ENCODE measurements at places on chromosomes 1 and 21.
A peak's percentile ranks its signal among the peaks of the same experiment; 100 is the strongest.

- DNase-seq, result peak; percentile 60
Observed at GRCh38 chr1:60848583-60849188, 233.7 kb upstream of the NFIA start.

GRCh38 chr1:14247666-14248065 is 350.8 kb upstream of the KAZN start:
- no peak for DNase-seq

GRCh38 chr21:39663742-39664492 is 51.2 kb downstream of the B3GALT5 start:
- DNase-seq, result no peak

DNA sequence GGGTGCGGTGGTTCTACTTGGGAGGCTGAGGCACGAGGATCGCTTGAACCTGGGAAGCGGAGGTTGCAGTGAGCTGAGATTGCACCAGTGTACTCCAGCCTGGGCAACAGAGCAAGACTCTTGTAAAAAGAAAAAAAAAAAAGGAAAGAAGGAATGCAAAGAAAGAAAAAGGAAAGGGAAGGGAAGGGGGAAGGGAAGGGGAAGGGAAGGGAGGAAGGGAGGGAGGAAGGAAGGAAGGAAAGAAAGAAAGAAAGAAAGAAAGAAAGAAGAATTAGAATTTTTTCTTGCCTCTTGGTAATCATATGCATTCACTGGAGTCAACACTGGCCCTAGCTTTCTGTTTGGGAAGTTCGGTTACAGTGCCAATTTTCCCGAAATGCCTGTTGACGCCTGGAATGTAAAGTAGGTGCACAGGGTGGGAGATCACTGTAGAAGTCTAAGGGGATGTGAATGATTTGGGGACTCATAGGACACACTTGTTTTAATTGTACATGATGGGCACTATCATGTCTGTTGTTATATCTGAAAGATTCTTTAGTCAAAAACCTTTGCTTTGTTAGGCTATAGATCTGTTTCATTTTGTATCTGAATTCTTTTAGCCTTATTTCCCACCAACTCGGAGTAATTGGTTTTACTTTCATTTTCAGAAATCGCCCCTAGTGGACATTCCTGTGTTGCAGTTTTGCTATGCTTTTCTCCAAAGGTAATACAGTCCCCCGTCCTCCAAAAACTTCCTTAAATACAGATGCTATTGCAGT is 59.8 kb upstream of the MORC3 start:
- peak; percentile 70 for DNase-seq

- no peak for DNase-seq
Observed at GRCh38 chr1:186206048-186206570, 168.9 kb downstream of the TPR start.

- DNase-seq, result peak; percentile 44
Observed at GRCh38 chr1:109498161-109498801, 4.4 kb downstream of the CYB561D1 start.

GRCh38 chr1:69483246-69483645 is 84.5 kb upstream of the LRRC7 start:
- DNase-seq, result no peak

DNA sequence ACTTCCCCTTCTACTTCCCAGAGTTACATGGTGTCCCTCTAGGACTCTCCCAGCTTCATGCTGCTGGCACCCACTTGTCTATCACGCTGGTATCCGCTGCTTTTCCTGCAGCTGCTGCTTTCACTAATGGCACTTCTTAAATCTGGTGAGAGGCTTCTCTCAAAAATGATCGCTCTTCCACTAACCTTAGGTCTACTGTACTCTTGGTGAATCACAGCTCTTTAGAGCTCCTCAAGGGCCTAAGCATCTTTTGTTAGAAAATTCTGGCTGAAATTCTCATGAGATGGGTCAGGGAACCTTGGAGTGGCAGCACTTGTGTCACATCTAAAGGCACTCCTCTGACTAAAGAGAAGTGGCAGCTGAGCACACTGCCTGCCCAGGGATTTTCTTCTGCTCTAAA is 32.1 kb downstream of the ZMYND12 start:
- no peak for DNase-seq

DNA sequence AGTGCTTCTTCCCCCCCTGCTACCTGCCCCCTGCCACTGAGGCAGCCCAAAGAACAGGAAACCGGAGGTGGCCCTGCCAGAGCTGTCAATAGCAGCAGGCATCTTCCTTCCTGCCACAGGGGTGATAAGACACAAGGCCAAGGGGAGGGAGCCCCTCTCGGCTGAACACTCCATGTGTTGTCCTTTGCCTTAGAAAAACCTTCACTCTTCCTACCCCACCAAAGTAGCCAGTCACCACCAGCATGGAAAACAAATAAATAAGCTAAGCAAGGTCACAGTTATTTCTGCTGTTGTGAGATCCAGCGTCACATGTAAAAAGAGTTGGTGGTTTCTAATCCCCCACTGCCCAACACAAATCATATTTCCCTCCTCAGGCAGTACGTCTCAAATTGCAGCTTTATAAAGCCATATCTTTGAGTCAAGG is 104.8 kb upstream of the DPT start:
- DNase-seq, result no peak

DNA sequence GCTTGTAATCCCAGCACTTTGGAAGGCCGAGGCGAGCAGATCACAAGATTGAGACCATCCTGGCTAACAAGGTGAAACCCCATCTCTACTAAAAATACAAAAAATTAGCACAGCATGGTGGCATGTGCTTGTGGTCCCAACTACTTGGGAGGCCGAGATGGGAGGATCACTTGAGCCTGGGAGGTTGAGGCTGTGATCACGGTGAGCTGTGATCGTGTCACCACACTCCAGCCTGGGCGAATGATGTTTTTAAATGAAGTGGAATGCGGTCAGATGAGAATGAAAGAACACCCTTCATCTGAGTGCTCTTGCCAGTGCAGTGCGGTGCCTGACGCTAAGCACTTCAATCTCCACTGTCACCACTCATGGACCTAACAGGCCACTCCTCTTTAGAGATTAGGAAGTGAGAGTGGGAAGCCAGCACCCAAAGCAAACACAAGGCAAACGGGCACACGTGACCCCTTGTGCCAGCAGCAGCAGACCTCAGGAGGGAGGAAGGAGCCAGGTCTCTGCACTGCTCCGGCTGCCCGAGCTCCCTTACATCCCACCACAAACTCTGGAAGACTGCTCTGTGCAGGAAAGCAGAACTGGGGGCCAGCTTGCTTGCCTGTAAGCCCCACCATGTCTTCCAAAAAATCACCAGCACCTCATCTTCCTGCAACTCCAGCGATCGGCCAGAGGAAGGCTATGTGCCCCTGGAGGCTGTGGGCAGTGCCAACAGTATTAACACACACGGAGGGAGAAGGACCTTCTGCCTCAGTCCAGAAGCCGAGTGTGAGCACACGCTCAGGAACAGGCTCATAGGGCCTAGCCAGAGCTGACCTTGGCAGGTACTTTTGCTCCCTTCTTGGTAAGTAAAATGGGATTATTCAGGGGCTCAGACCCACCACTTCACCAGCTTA is 9.7 kb downstream of the CTNNBIP1 start:
- DNase-seq, result no peak

DNA sequence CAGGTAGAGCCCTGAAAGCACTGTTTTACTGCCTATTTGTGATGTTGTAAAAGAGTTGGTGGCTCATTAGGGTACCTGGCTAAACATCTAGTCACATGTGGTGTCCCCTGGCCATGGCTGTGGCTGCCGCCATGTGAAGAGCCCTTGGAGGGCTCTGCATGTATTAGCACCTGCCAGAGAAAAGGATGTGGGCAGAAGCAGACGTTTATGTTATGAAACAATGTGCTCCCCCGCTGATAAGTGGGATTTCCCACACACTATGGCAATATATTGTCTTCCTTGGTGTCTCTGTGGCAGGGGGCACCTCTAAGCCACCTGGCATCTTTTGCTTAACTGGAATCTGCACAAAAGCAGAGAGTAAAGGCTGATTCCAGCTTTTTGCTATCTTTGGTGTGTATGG is 9.6 kb downstream of the TENT5C start:
- no peak for DNase-seq

- DNase-seq, result peak; percentile 88
Observed at GRCh38 chr1:37423810-37424209, 50.6 kb upstream of the ZC3H12A start.

- DNase-seq, result no peak
Observed at GRCh38 chr1:207218512-207219362, 102.7 kb upstream of the CD55 start.

DNA sequence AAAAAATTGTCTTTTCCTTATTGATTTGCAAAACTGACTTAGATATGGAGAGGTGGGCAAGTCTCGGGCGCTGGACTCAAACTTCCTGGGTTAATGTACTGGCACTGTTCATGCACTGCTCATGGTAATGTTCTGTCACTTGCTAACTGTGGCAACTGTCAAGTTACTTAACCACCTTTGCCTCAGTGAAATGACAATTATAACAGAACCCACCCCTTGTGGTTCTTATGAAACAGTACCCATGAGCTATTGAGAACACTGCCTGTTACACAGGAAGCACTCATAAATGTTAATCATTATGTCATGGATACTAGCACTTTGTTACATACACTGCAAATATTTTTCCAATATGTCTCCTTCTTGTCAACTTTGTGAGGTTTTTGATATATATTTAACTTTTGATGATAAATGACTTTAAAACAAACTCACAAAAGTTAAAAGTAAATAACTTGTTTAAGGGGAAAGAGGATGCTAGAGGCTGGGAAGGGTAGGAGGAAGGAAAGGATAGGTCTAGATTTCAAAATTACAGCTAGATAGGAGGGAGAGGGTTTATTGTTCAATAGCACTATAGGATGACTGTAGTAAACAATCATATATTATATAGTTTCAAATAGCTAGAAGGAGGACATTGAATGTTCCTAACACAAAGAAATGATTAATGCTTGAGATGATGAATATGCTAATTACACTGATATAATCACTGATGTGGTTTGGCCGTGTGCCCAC is 342.5 kb downstream of the ADGRL2 start:
- no peak for DNase-seq

GRCh38 chr1:160836561-160836960 is 26.1 kb downstream of the CD244 start:
- DNase-seq, result no peak

DNA sequence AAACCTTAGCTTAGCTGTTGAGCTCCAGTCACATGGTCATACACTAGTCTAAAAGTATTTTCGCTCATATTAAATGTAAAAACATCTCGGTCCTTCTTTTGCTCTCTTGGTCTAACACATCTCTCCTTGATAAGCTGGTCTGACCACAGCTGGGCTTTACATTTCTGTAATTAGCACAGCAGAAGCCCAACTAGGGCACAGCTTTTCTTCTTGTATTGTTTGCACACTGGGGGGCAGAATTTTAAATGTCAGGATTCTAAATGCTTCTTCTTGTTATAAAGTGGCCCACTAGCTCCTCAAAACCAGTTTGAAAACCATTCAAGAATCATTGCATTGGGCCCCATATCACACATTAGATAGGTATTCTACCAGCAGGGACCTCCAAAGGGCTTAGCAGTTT is 289.1 kb upstream of the PKN2 start:
- DNase-seq, result no peak

GRCh38 chr1:5286244-5286643 is 631.8 kb downstream of the AJAP1 start:
- no peak for DNase-seq
